ENCODE measurements at places on chromosomes 16 and 17.

DNA sequence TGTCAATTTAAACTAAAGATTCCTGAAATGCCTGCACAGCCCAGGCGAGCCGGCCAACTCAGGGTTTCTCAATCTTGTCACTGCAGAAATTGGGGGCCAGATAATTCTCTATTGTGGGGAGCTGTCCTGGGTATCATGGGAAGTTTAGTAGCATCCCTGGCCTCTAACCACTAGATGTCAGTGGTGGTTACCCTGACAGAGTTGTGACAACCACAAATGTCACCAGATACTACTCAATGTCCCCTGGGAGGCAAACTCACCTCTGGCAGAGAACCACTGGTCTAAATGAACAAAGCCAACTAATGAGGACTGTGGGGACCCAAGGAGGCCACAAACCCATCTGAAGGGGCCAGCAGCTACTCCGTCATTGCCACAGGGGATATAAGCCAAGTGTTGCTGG, 90.9 kb downstream of the MYH11 start:
- DNase-seq: peak; percentile 47

GRCh38 chr16:83886199-83886971, 12.5 kb upstream of the MLYCD start:
- DNase-seq: no peak

DNA sequence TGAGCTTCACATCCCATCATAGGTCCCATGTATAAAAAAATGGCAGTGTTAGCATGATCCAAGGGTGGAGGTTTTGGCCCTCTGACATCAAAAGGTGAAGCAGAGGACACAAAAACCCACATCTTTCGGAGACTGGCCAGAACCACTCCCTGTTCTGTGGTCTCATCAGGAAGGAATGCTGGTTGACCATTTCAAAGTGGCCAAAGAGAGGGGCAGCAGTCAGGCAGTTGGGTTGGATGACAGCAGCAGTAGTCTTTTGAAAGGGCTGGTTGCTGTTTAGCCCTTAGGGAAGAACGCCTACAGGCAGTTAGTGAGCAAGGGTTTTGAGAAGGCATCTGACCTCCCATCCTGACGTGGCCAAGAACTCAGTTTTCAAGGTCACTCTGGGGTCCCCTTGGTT, 40.5 kb downstream of the LCMT1 start:
- DNase-seq: no peak

- DNase-seq: no peak
Measured at GRCh38 chr17:76940738-76941350, 72.6 kb downstream of the MGAT5B start.

DNA sequence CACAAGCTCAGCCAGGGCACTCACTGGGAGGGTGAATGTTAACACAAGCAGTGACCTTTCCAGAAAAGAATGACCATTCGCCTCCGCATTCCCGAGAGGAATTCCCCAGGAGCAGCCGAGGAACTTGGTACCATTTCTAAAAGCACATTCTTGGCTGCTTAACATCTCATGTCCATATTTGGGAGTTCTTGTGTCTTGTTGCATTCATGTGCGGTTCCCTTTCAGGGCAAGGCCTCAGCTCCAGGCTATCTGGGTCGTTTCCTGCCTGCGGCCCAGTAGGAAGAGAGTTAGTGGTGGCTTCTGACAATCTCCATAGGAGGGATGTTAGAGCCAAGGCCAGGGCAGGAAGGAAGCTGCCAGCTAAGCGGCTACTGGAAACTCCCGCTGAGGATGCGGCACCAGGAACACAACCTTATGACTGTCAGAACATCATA, 27.8 kb upstream of the MEAK7 start:
- DNase-seq: peak; percentile 64

DNA sequence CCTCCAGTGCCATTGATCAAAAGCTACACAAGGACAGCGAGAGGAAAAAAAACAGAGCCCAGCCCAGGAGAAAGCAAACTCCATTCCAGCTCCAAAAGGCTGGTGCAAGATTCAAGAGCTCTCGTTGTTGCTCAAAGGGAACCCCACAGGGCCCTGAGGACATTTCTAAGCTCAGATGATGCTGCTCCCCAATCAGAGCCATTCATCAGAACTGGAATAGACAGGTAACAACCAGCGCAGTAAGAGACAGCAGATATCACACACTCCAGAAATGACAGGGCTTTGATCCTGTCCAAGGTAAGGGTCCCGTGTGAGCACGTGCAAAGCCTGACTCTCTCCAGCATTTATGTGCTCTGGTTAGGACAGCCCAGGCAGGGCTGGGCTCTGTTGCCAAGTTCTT, 20.1 kb downstream of the PMP22 start:
- no peak for DNase-seq

DNA sequence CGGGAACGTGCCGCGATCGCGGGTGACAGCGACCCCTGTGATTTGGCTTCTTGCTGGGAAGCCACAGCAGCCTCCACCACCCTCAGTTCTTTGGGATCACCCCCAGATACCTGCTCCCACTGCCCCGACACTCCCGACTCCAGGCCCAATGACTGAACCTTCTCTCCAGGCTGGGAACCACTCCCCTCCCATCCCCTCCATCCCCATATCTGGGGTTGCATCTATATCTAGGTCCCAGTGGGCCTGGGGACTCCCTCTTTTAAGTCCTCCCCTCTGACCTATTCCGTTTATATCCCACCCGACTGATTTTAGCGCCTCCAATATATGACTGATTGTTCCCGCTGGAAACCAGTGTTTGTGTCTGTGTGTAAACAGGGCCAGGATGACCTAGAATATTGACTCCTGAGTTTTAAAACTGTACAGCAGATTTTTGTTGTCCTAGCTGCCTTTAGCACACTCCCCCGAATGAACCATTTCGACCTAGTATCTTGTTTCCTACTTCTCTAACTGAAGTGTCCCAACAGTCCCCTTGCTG, 667 bp downstream of the PSMD3 start:
- peak; percentile 29 for DNase-seq

GRCh38 chr16:78221892-78222291, 122.4 kb downstream of the WWOX start:
- DNase-seq: no peak

GRCh38 chr17:57916925-57917858, 38.0 kb downstream of the CUEDC1 start:
- DNase-seq: peak; percentile 43

DNA sequence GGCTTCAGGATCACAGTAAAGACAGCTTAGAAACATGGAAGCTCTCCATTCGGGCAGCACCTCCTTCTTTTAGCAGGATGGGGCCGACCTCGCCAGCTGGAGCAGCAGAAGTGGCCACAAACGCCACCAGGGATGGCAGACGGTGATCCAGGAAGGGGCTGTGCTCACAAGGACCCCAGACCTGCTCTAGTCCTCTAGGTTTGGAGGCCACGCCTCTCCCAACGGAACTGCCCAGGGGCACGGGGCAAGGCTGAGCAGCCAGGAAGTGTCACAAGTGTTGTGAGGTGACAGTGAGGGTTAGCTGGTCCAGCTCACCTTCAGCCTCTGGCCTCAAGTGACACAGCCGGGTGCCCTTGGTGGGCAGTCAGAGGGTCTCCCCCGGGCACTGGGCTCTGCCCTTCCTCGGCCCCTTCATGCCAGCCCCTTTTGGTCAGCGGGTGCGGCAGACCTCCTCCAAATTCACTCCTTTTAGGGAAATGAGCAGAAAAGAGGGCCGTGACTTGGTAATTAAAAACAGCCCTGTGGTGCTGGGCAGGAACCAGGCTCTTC, 20.4 kb downstream of the CEP295NL start:
- DNase-seq: no peak

GRCh38 chr17:73262676-73263642, 1.3 kb upstream of the CPSF4L start:
- DNase-seq: no peak

DNA sequence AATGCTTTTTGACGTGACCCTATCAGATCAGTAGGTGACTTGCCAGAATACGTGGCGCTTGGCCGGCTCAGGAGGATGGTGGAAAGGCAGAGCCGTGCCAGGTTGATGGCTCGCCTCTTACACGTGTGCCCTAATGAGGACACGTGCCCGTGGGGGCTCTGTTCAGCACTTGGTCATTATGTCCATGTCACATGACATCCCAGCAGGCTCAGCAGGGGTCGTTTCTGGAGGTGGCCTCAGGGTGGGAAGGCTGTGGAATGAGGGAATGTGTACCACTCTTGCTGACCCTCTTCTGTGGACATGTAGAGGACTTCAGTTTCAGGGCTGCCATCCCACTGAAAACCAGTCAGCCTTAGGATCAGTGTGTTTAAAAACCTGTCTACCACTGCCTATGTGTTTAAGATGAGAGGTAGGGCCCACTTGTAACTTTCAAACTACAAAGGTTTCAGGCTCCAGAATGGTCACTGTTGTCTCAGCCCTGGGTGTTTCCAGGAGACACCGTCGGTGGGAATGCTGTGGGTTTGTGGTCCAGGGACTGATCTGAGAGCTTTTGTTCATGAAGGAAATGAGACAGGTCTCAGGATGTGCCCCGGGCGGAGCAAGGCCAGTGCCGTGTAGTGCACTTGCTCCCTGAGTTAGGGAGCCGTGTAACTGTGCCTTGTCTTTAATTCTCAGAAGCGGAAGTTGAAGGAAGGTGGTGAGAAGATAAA, 12.1 kb downstream of the UBN1 start:
- DNase-seq: no peak

DNA sequence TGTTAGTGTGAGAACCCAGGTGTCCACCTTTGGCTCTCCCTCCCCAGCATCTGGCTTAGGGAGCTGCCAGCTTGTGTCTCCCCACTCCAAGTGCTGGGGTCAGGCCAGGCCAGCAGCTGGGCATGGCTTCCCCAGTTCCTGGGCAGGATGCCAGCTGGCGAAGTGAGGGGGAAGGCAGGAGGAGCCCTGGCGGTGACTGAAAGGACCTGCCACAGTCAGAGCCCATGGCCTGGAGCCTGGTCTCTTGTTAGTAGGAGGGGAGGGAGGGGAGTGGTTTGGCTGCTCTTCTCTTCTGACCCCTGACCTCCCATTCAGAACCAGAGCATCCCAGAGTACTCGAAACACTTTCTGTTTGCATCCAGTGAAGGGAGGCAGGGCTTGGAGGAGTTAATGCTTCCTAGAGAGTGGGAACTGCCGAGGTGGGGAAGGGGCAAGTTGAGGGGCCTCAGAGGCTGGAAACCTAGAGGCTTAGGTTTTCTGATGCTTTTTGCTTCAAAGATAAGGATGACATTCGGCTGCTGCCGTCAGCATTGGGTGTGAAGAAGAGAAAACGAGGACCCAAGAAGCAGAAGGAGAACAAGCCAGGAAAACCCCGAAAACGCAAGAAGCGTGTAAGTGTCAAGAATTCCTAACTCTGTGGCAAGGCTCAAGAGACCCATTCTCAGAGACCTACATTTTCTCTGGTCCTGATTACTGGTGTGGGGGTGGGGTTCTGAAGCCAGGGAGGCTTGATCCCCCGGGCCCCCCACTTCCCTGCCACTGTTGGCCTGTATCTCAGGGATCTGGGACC, 772 bp downstream of the CHD3 start:
- peak; percentile 53 for DNase-seq

DNA sequence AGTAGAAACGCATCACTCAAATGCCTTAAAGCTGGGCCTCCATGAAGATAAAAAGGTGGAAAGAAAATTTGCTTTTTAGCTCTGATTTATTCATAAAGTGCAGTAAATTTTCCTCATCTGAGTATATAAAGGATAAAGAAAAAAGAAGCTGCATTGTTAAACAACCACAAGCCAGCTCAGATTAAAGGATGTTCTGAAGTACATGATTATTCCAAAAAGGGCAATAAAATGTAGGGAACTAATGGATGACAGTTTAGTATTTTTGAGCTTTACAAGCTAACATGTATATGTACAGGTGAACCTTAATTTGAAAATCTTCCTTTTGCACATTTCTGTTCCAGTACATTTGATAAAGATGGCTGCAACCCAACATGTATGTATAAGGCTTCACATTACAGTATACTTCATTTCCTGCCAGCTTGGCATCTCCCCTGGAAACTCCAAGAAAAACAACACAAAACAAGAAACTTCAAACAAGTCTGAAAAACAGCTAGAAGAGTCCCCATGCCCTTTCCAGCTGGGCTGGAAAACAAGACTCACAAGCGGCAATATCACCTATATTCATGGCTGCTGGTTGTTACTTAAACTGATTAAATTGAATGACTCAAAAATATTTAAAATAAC, 225.7 kb downstream of the CEP112 start:
- DNase-seq: no peak
